Myocyte (in vitro differentiated cells): ENCODE measurements at places on chromosomes 16 and 17. TPM values are rescaled to one million over a fixed set of nuclear protein-coding genes. Genes with fewer than 3 reads are reported as not detected.

- DNase-seq, result no peak
Measured at GRCh38 chr16:1871974-1872635, at the start of gene MEIOB. Gene MEIOB (minus strand): TSS chr16:1872164. CDS start chr16:1868175, 3,989 bp downstream.

GRCh38 chr16:51272420-51272819 lies 121.3 kb upstream of the SALL1 start:
- no peak for DNase-seq

Gene NXPH3
- total RNA-seq, result not detected in 2 replicates

- no peak for DNase-seq
Measured at GRCh38 chr17:52148969-52149351, 9.6 kb downstream of the CA10 start.

DNA sequence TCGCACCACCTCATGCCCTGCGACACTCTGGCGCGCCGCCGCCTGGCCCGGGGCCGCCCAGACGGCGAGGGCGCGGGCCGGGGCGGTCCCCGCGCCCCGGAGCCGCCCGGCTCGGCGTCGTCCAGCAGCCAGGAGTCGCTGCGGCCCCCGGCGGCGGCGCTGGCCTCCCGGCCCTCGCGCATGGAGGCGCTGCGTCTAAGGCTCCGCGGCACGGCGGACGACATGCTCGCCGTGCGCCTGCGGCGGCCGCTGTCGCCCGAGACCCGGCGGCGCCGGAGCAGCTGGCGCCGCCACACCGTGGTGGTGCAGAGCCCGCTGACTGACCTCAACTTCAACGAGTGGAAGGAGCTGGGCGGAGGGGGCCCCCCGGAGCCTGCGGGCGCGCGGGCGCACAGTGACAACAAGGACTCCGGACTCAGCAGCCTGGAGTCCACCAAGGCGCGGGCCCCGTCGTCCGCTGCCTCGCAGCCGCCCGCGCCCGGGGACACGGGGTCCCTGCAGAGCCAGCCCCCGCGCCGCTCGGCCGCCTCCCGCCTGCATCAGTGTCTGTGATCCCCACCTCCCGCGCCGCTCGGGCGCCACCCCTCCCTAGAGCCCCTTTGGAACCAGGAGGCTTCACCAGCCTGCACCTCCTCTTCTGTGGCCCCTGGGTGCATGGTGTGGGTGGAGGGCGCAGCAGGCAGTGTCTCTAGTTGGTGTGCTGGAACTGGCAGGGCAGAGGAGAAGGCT lies 82.3 kb downstream of the ARHGAP23 start:
- peak; percentile 77 for DNase-seq
